ENCODE measurements at places on chromosomes 12 and 14. TPM values are rescaled to one million over a fixed set of nuclear protein-coding genes. Genes with fewer than 3 reads are reported as not detected.

Gene GPR132
- total RNA-seq, result 0.14 TPM

GRCh38 chr12:52558781-52559445 is 6.0 kb upstream of the KRT71 start:
- no peak for DNase-seq

DNA sequence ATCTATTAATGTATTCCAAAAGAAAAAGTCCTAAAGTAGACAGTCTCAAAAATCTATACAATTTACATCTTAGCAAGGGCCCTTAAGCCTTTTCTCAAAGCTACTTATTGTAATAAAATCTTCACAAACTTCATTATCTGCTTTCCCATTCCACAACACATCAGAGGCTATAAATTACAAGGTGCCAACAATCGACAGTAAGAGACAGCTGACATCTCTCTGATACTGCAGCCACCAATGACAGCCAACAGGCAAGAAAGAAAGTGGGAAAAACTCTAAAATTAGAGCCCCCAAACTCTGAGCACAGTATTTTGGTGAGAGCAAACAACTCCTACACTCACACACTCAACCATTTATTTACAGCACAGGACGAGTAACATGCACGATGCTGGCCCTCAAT is 2.2 kb downstream of the ANGEL1 start:
- DNase-seq, result no peak

DNA sequence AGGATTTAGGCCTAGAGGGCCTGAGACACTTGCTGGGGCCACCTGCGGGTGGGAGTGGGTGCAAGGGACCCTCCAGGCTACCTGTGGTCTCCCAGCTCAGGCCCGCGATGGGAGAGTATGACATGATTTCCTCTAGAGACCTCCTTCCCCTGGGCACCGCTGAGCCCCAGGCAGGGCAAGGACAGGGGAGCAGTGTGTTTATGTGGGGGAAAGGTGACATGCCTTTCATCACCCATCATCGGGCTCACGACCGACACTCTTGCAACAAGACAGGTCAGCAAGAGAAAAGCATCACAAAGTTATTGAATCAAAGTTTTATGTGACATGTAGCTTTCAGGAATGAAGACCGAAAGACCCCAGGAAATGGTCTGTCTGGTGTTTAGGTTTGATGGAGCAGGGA is 19.9 kb downstream of the SH2B3 start:
- DNase-seq, result no peak

- peak; percentile 83 for DNase-seq
Observed at GRCh38 chr14:73662487-73662943, 17.7 kb downstream of the DNAL1 start.

GRCh38 chr14:101248840-101249675 is 312.2 kb upstream of the DIO3 start:
- DNase-seq, result no peak

GRCh38 chr14:74988131-74988530 is 14.6 kb upstream of the EIF2B2 start:
- no peak for DNase-seq

GRCh38 chr12:46959502-46959901 is 119.9 kb upstream of the PCED1B start:
- no peak for DNase-seq

GRCh38 chr14:31440280-31440679 is 17.0 kb downstream of the DTD2 start:
- DNase-seq, result no peak

DNA sequence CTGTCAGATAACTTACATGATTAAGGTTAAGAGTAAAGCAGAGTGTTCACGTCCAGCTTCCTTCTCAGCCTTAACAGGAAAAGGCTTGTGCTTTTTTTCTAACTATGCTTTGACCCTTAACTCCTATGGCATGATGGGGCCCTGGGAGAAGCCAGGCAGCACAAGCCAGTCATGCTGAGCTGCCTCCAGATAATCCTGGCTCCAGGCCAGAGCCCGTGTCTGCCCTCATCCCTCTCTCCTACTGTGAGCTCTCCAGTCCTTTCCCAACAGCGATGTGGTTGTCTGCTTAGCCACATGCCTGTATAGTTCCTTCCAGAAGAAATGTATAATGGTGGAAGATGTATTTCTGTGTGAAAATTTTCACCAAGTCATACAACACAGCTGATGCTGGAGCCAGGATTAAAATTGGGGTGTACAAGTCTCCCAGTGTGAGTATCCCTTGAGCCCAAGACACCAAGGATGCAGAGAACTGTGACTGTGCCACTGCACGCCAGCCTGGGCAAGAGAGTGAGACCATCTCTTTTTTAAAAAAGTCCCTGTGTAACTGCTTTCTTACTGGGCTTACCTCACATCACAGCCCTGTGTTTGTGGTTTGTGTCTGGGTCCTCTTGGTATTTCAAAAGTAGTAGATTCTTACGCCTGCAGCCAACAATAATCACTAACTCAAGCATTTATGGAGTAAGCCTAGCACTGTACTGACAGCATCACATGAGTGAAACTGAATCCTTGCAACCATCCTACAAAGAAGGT is 7.9 kb upstream of the ITFG2 start:
- no peak for DNase-seq

DNA sequence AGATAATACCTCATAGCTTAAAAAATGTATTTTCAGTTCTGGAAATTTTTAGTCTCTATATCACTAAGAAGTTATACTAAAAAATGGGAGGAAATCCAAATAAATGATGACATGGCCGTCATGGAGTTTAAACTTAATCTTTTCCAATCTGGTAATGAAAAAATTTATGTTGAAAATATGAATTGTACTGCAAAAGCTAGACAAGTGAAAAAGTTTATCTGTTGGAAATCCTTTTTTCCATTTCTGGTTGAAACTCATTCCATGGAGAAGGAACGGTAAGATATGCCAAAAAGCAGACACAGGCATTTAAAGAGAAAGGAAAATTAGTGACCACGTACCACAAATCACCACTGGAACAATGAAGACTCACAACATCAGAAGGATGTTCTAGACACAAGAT is 314.2 kb upstream of the PRICKLE1 start:
- no peak for DNase-seq

Gene GARIN6
- not detected for total RNA-seq

Gene SVOP
- total RNA-seq, result 0.10 TPM

DNA sequence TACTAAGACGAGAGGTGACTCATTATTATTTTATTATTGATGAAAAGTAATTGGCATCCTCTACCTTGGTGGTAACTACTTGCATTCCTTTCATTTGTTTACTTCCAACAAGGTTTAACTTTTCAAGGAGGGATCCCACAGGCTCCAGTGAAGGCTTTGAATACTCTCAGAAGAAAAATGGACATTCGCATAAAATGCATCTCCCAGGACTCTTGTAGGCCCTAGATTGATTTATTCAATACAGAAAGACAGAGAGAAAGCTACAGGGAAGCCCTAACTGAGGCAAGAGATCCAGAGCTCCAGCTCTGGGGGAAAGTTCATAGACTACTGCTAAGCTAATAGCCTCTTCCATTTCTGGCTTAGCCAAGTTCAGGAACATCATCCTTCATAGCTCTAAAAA is 87.0 kb downstream of the TBX5 start:
- no peak for DNase-seq

Gene FGF23
- total RNA-seq, result 0.56 TPM

DNA sequence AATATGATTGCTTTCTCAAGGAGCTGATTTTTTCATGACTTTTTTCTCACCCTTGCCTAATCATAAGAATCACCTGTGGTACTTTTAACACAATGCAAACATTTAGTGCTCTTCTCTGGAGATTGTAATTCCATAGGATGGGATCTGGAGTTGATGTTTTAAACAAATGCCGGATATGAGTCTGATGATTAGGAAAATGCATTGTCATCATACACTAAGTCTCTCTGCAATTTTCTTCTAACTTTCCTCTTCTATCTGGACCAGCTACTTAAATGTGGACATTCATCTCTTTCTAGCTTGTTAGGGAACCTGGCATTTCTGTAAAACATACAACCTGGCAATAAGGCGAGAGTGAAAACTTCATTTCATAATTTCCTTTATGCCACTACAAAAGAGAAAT is 23.5 kb downstream of the PMCH start:
- DNase-seq, result no peak

DNA sequence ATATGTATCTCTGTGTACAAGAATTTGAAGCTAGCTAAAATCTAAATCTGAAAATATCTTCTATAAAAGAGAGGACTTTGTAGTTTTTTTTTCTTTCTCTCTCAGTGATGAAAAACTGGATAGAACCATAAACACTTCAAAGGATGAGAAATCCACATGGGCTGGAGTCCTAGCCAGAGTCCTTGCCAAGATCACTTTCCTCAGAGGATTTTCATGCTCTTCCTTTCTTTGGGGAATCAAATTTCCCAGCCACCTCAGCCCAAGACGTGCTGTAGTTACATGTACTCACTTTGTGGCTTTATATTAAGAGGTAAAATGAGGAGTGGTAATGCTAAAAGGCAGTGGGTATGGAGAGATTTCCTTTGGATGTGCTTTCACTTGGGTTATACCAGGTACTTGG is 110.3 kb downstream of the SLC38A1 start:
- no peak for DNase-seq

Gene FAM222A
- total RNA-seq, result 2.1 TPM

DNA sequence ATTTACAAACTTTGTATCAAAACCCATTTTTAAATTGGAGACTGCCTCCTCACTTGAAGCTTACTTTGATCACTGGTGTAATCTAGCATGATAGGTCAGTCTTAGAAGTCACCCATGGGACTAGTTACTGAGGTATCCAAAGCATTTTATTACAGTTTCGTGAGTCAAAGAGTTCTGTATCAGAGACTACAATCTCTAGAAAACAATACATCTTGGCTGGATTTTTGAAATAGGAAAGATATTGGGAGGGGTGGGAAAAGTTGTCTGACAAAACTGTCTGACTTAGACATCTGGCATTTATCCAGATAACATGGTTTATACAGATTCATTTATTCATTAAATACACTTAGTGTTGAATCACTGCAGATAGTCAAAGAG is 173.5 kb upstream of the PDZRN4 start:
- no peak for DNase-seq

DNA sequence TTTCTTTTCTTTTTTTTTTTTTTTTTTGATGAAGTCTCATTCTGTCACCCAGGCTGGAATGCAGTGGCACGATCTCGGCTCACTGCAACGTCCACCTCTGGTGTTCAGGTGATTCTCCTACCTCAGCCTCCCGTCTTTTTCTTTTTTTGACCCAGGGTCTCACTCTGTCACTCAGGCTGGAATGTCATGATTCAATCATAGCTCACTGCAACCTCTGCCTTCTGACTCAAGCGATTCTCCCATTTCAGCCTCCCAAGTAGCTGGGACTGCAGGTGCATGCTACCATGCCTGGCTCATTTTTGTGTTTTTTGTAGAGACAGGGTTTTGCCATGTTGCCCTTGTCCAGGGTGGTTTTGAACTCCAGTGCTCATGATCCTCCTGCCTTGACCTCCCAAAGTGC is 12.0 kb downstream of the FUT8 start:
- DNase-seq, result no peak

Gene SIX6
- not detected for total RNA-seq

Gene DTX3
- total RNA-seq, result 37.8 TPM

DNA sequence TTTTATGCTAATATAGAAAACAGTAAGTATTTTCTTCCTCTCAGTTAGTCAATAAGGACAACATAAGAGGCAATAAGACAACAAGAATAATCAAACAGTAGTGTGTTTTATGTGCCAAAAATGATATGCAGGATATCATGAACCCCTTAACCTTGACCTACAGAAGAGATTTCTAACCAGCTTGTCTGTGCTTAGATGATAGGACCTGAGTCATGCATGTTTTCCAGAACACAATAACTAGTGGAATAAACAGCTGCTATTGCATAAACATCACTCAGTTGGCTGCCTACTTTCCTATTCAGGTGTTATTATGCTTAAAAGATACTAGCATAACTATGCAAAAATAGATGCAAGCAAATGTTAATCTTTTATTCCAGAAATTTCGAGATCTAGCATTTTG is 282.5 kb downstream of the PRKD1 start:
- no peak for DNase-seq

- no peak for DNase-seq
Observed at GRCh38 chr14:68800953-68801352, 8.1 kb upstream of the ZFP36L1 start.

Gene TAS2R42
- total RNA-seq, result not detected

Gene GZMH
- total RNA-seq, result not detected

Gene MMP19
- total RNA-seq, result 0.08 TPM

- no peak for DNase-seq
Observed at GRCh38 chr12:2226641-2227040, 173.9 kb downstream of the CACNA1C start.

GRCh38 chr12:98154850-98155249 is 360.5 kb upstream of the TMPO start:
- DNase-seq, result peak; percentile 78

DNA sequence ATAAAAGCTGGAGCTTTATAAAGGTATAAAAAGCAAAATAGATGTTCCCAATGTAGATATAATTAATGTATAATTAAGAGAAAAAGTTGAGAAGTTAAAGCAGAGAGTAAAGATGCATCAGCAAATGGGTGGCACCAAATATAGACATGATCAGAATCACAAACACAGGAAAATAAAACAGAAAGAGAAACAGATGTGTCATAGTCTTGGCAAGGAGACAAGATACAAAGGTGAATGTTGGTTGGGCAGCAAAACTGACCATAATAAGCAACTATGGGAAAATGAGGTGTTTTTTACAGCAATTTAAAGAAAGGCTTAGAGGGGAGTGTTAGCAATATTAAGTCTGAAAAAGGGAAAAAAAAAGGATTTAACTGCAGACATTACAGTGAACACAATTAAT is 135.4 kb upstream of the CLEC14A start:
- no peak for DNase-seq

GRCh38 chr14:89719366-89720075 is 235.0 kb downstream of the EFCAB11 start:
- DNase-seq, result no peak

DNA sequence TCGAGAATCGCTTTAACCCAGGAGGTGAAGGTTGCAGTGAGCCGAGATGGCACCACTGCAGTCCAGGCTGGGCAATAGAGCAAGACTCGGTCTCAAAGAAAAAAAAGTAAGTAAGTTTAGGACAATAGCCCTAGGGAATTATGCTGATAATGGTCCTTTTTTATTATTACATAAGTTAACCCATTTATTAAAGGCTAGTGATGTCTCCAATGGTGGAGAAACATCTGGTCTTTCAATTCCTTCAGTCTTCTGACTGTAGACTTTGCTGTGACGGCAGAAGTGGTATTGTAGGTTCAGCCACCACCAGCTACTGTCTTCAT is 27.4 kb downstream of the DDX47 start:
- DNase-seq, result no peak
